Sigmoid colon (tissue), 7 donors: ENCODE measurements at places on chromosomes 5 and 9. TPM values are rescaled to one million over a fixed set of nuclear protein-coding genes. Genes with fewer than 3 reads are reported as not detected.

DNA sequence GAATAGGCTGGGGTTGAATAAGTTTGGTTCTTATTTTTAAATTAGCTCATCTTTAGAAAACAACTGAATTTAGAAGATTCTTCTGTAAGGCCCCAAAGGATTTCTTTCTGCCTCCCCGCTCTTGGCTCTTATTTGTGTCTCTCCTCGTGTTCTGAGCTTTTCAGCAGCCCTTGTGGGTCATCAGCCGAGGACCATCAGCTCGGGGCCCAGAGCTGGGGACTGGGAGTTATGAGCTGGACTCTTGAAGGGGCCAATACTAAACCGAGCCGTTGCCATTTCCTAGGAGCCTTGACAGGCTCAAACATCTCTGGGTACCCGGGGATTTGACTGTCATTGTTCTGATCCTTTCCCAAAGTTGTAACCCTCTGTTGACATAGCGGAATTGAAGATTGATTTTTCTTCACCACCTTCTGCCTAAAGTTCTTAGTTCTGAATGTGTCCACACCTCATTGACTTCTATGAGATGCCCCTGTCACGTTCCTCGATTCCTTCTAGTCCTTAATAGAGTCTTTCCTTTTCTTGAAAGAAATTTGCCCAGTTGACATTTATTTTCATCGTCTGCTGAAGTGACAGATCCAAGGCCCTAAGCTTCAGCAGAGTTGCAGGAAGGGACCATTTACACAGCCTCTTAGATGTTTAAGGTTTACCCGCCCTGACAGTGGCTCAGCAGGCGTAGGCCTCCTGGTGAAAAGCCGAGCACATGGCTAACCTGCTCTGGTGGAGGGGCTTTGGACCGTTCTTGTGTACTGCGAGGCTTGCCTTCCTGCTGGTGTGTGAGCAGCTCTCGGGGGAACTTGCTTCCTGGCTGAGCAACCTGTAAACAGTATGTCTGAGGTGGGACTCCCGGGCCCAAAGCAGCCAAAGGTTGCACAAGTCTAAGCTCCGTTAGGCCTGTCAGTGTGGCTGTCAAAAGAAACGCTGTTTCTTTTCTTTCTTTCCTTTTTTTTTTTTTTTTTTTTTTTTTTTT lies 24.0 kb downstream of the ABL1 start:
- peaks cover 26% of the 10 kb centered on the region for H3K36me3 ChIP-seq
- no peak overlapping the region for H3K4me3 ChIP-seq
- peak overlapping the region; percentile 82 for H3K27ac ChIP-seq
- no peaks in the 10 kb centered on the region for H3K27me3 ChIP-seq

SH3RF2 gene
- total RNA-seq, result 0.66 TPM

- no peaks in the 10 kb centered on the region for H3K27me3 ChIP-seq
- no peak overlapping the region for H3K4me3 ChIP-seq
- no peak overlapping the region for H3K27ac ChIP-seq
- peaks cover 30% of the 10 kb centered on the region for H3K4me1 ChIP-seq
These were observed 549.1 kb downstream of the CSNK1G3 start for GRCh38 chr5:124061068-124061430.

GRCh38 chr5:9340085-9340484 lies 205.8 kb downstream of the SEMA5A start:
- no peak overlapping the region for H3K27ac ChIP-seq
- no peak overlapping the region for H3K4me3 ChIP-seq
- H3K27me3 ChIP-seq, result no peaks in the 10 kb centered on the region
- no peak for DNase-seq

GRCh38 chr5:143892271-143892670 lies 80.3 kb downstream of the HMHB1 start:
- H3K4me3 ChIP-seq, result no peak overlapping the region
- peaks cover 21% of the 10 kb centered on the region for H3K4me1 ChIP-seq
- H3K36me3 ChIP-seq, result no peaks in the 10 kb centered on the region
- DNase-seq, result no peak
- H3K27ac ChIP-seq, result peak overlapping the region; percentile 16
- no peaks in the 10 kb centered on the region for H3K27me3 ChIP-seq

- H3K4me1 ChIP-seq, result no peaks in the 10 kb centered on the region
- no peak overlapping the region for H3K27ac ChIP-seq
- H3K4me3 ChIP-seq, result no peak overlapping the region
- H3K27me3 ChIP-seq, result no peaks in the 10 kb centered on the region
- DNase-seq, result no peak
These were observed 521.0 kb upstream of the SEMA6A start for GRCh38 chr5:117095346-117096332.

DNA sequence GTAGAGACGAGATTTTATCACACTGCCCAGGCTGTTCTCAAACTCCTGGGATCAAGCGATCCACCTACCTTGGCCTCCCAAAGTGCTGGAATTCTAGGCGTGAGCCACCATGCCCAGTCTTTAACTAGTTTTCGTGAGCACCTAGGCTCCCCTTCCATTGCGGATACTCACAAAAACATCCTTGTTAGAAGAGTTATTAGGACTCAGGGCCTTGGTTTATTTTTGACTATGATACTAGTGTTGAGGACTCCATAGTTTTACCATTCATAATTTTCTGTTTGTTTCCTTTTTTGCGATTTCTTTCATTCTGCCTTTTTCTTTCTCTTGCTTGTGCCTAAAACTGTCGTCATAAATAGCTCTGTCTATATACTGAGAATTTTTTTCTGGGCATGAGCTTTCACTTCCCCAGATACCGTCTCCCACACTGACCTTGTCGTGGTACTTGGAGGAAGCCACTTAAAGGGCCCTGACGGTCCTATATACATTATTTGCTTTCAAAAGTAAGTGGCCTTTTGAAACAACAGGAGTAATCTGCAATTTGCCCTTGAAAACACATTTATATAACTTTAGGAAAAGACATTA lies 5.2 kb downstream of the F2R start:
- no peak overlapping the region for H3K4me3 ChIP-seq
- H3K27ac ChIP-seq, result no peak overlapping the region
- no peak for DNase-seq
- no peaks in the 10 kb centered on the region for H3K36me3 ChIP-seq

GRCh38 chr9:70656281-70656680 lies 241.8 kb upstream of the KLF9 start:
- no peak overlapping the region for H3K27ac ChIP-seq
- H3K36me3 ChIP-seq, result no peaks in the 10 kb centered on the region
- no peaks in the 10 kb centered on the region for H3K27me3 ChIP-seq
- H3K4me3 ChIP-seq, result no peak overlapping the region

RELL2 gene
- 6.1 TPM for total RNA-seq

IRX4 gene
- total RNA-seq, result not detected

DNA sequence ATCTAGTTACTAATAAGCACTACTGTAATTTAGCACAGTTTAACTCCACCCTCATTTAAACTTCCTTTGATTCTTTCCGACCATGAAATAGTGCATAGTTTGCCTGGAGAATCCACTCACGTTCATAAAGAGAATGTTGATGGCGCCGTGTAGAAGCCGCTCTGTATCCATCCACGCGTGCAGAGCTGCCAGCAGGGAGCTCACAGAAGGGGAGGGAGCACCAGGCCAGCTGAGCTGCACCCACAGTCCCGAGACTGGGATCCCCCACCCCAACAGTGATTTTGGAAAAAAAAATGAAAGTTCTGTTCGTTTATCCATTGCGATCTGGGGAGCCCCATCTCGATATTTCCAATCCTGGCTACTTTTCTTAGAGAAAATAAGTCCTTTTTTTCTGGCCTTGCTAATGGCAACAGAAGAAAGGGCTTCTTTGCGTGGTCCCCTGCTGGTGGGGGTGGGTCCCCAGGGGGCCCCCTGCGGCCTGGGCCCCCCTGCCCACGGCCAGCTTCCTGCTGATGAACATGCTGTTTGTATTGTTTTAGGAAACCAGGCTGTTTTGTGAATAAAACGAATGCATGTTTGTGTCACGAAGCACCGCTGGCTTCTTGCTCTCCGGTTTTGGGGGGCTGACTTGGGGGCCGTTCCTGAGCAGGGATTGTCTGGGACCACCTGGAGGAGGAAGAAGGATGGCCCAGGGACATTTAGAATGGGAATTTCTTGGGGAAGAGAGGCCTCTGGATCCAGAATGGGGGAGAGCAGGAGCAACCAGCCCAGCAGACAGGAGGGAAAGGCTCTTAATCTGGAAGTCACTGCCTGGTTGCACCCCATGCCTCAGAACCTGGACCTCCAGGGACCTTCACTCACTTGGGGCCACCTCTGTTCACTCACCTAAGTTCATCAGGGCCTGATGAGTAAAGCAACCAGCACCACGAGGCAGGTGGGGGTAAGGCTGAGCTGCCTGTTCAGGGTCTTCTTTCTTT lies 35.4 kb downstream of the CXXC5 start:
- H3K36me3 ChIP-seq, result no peaks in the 10 kb centered on the region
- DNase-seq, result no peak
- H3K27me3 ChIP-seq, result no peaks in the 10 kb centered on the region
- H3K27ac ChIP-seq, result no peak overlapping the region
- no peaks in the 10 kb centered on the region for H3K4me1 ChIP-seq
- no peak overlapping the region for H3K4me3 ChIP-seq

SOHLH1 gene
- not detected for total RNA-seq

MINAR2 gene
- not detected for total RNA-seq

DNA sequence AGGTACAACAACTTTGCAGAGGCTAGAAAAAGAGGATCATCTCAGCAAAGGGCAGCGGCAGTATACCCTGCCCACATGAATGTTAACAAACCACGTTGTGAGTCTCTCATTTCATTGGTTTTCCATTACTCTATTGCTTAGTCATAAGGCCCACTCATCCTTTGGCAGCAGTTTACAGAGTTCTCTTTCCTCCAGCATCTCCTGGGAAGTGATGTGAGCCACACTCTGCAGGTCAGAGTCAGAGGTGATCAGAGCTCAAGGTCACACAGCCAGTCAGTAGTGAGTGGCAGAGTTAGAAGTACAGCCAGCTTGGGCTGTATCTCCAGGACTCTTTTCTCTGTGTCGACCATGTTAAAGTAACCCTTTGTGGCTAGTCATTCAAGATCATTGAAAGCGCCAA lies 599.6 kb upstream of the GRAMD2B start:
- H3K27me3 ChIP-seq, result no peaks in the 10 kb centered on the region
- no peak for DNase-seq
- H3K36me3 ChIP-seq, result no peaks in the 10 kb centered on the region
- H3K4me1 ChIP-seq, result no peaks in the 10 kb centered on the region
- H3K27ac ChIP-seq, result no peak overlapping the region

DNA sequence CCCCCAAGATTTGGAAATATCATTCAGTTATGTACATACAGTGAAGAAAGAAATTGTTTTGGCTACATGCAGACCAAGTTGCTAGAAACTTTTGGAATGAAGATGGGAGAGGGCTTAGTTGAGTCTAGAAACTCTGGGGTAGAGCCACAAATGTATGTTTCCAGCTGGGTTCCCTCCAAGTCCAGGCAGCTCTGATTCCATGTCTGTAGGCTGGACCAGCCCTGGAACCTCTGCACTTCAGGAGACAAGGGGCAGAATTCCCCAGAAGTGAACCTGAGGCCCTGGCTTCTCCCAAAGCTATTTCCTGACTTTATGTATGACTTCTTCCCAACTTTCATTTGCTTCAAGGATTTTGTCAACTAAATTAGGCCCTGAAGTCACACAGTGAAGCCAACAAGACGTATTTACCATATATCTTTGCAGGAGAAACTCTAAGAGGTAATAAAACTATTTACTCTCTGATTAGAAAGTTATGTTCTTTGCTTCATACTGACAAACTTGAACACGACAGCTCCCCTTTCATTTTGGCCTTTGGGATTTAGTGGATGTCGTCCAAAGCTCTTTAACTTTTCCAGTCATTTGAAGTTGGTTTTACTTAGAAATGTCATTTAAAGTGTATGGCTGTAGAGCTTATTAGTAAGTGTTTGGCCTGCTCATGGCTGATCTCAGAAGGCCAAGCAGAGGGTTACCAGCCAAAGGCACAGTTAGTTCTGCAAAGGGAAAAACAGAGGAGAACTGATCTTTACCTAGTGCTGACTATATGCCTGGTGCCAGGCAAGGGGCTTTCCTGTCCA lies 152.0 kb upstream of the SLC28A3 start:
- H3K27me3 ChIP-seq, result no peaks in the 10 kb centered on the region
- no peak for DNase-seq
- no peak overlapping the region for H3K4me3 ChIP-seq
- no peaks in the 10 kb centered on the region for H3K4me1 ChIP-seq
- H3K27ac ChIP-seq, result no peak overlapping the region
- no peaks in the 10 kb centered on the region for H3K36me3 ChIP-seq

- no peak overlapping the region for H3K4me3 ChIP-seq
- H3K27ac ChIP-seq, result peak overlapping the region; percentile 75
- no peaks in the 10 kb centered on the region for H3K4me1 ChIP-seq
- DNase-seq, result no peak
- H3K36me3 ChIP-seq, result no peaks in the 10 kb centered on the region
These were observed 44.4 kb upstream of the ANKDD1B start for GRCh38 chr5:75566710-75567309.

OLFM1 gene
- total RNA-seq, result 19.3 TPM

- no peak overlapping the region for H3K4me3 ChIP-seq
- H3K27ac ChIP-seq, result no peak overlapping the region
- H3K36me3 ChIP-seq, result no peaks in the 10 kb centered on the region
- H3K27me3 ChIP-seq, result no peaks in the 10 kb centered on the region
- DNase-seq, result no peak
These were observed 290.5 kb downstream of the SLF1 start for GRCh38 chr5:94908889-94909480.

DNA sequence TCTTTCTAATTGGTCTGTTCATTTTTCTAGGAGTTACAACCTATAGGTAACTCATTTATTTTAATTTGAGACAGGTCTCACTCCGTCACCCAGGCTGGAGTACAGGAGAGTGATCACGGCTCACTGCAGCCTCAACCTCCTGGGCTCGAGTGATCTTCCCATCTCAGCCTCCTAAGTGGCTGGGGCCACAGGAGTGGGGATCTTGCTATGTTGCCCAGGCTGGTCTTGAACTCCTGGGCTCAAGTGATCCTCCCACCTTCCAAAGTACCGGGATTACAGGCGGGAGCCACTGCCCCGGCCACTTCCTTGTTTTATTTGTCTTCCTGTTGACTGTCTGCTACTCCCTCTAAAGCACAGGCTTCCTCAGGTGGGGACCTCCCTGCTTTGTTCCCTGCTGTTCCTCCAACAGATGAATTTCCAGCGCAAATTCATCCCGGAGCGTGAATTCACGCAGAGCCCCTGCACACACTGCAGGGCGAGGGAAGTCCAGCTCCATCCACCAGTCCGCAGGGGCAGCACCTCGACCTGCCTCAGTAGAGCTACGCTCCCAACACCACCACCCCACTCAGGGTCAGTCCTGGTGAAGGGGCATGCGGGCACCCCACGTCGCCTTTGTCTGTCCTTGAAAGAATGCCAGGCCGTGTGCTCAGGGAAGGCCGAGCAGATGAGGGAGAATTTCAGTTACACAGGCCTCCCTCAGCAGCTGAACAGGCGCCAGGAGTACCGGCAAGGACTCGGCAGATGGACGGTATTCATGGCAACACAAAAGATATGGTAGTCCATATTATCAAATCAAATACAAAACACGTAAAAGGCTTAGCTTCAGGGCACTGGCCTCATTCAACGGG lies 6.3 kb downstream of the QSOX2 start:
- no peaks in the 10 kb centered on the region for H3K27me3 ChIP-seq
- DNase-seq, result no peak
- no peak overlapping the region for H3K4me3 ChIP-seq
- peaks cover 7% of the 10 kb centered on the region for H3K4me1 ChIP-seq
- H3K27ac ChIP-seq, result no peak overlapping the region
- peaks cover 6% of the 10 kb centered on the region for H3K36me3 ChIP-seq

GRCh38 chr5:65013166-65013565 lies 244.4 kb downstream of the CWC27 start:
- H3K27me3 ChIP-seq, result no peaks in the 10 kb centered on the region
- H3K4me3 ChIP-seq, result no peak overlapping the region
- H3K36me3 ChIP-seq, result no peaks in the 10 kb centered on the region
- peak overlapping the region; percentile 2 for H3K27ac ChIP-seq
- H3K4me1 ChIP-seq, result peaks cover 45% of the 10 kb centered on the region

CDH9 gene
- total RNA-seq, result not detected
